ENCODE measurements at places on chromosomes 1 and 21.

- DNase-seq, result peak; percentile 21
These were observed at the start of gene LRRC71 for GRCh38 chr1:156920233-156921052. Gene LRRC71 (plus strand): TSS chr1:156920632. CDS start chr1:156920804, 172 bp downstream.

DNA sequence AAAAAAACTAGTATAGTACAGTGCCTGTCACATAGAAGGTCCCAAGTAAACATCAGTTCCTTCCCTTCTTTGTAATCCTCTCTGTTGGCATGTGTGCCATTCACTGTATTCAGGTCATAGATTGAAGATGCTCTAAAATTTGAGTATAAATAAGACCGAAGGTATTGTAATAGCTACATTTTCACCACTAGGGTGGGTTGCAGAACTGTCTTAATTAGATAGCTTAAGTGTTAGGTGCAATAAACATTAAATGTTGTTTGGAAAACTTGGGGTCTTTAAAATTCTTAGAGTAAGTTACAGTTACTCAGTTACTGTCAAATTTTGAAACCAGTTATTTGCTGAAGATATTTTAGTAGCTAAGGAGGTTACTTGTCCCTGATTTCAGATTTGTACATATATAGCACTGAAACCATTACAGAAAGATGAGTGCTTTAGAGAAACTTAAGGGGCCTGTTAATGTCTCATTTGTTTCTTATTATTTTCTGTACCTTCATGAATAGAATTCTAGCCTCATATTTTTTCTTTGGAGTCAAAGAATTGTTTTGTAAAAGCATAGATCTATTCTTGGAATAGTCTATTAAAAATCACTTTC is 24.3 kb downstream of the PER3 start:
- DNase-seq, result no peak

GRCh38 chr1:21391497-21391896 is 48.4 kb upstream of the NBPF3 start:
- no peak for DNase-seq

DNA sequence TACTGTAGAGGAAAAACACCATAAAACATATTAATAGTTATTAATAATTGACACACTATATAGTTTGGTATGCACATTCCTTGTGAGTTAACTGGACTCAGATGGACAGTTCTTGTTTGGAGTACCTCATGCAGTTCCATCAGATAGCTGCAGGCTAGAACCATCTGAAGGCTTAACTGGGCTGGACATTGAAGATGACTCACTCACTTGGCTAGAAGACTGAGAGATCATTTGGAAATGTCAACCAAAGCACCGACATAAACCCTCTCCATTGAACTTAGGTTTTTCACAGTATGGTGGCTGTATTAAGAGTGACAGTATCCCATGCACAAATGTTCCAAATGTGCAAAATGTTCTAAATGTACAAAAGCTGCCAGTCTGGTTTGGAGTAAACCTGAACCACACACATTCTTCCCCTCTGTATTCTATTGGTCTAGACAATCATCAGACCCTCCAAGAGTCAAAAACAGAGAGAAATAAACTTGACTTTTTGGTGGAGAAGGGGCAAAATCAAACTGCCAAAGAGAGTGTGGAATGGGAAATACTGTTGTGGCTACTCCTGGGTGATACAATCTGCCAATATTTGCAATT is 708.4 kb downstream of the KCNT2 start:
- DNase-seq, result no peak

- DNase-seq, result no peak
These were observed 8.2 kb downstream of the NES start for GRCh38 chr1:156668801-156669637.

GRCh38 chr1:83999316-83999819 is 436 bp upstream of the TTLL7 start:
- DNase-seq, result no peak

GRCh38 chr1:46422261-46422871 is 28.2 kb downstream of the FAAH start:
- no peak for DNase-seq
